ENCODE measurements at places on chromosomes 2 and 18.

DNA sequence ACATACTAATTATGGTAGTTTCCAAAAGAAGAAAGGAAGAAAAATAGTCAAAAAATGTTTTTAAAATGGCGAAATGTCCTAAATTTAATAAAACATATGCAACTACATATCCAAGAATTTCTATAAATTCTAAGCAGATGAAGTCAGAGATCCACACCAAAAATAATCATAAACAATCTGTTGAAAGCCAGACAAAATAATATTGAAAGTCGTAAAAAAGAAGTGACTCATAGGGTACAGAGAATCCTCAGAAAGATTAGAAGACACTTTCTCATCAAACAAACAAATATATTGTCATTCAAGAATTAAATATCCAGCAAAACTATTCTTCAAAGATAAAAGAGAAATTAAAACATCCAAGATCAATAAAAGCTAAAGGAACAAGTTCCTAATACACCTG is 281.4 kb upstream of the ZNF804A start:
- DNase-seq = no peak

DNA sequence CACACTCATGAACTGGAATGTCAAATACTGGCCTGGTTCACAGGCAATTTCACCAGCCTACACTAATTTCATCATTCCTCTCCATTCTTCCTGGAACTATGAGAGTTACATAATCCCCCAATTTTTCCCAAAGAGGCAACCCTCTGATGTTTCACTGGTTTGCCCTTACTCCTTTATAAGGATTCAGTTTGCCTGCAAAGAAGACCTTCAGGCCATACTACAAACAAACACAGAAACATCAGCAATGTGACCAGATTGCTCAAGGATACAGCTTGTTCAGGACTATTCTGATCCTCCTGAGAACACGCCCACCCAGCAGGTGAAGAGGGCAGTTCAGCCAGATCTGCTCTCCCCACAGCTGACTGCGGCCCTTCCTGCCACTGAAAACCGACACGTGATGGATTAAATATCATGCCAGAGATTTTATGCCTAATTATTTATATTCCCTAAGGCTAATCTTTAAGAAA is 215.5 kb downstream of the ETAA1 start:
- DNase-seq = no peak

DNA sequence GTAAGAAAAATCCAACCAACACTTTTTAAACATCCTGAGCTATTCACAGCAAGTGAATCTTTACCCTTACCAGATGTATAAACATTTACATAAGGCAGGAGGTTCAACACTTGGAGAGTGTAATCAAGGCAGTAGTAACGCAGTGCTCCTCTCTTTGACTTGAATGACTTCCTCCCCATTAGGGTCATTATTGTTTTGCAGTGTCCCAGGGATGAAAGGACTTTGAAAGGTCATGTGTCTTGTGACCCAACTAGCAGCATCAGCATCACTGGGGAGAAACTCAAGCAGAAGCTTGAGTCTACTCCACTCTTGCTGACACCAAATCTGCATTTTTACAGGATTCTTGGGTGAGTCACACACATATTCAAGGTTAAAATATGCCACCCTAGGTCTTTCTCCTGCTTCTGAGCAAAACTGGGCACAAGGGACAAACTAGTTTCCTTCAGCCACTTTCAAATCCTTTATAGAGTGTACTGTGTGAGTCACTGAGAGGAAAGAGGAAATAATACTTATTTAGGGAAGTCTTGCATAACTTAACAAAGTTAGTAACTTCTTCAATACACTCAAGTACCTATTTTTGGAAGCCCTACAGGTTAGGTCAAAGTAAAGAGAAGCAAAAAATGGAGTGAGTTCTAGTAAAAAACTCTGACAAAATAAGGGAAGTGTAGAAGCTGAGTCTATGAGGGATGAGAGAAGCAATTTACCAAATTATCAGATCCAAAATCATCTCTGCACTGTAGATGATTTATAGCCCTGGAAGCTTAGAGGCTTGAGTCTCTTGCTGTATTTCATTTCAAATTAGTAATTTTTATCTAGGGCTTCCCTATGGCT is 51.0 kb upstream of the EML4 start:
- DNase-seq = no peak

- no peak for DNase-seq
Measured at GRCh38 chr18:6624661-6625311, 104.7 kb upstream of the ARHGAP28 start.

DNA sequence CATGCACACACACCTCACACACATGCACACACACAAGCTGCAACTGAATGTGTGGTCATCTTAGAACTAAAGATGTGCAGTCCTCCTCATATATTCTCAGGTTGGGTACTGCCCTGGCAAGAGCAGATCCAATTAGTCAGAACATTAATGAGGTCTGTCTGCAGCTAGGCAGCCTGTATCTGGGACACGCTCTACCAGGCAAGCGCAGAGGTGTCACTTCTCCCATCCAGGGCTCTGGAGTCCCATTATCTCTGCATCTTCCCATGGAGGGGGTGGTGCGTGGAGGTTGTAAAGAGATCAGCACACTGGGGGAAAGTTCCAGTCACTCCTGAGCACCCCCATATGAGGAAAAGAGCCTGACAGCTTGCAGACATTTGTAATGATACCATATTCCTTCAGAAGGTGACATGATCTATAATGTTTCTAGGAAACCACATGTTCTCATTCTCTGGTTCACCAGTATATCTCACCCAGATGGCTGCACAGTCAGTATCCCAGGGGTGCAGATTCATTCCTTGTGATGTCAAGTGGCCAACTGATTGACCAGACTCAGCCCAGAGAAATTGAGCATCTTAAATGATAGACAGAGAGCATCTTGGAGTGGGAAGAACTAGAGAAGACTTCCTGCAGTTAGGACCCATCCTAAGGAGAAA is 95.4 kb downstream of the RTN4 start:
- no peak for DNase-seq

- no peak for DNase-seq
Measured at GRCh38 chr2:206245265-206245672, 29.2 kb upstream of the ZDBF2 start.

DNA sequence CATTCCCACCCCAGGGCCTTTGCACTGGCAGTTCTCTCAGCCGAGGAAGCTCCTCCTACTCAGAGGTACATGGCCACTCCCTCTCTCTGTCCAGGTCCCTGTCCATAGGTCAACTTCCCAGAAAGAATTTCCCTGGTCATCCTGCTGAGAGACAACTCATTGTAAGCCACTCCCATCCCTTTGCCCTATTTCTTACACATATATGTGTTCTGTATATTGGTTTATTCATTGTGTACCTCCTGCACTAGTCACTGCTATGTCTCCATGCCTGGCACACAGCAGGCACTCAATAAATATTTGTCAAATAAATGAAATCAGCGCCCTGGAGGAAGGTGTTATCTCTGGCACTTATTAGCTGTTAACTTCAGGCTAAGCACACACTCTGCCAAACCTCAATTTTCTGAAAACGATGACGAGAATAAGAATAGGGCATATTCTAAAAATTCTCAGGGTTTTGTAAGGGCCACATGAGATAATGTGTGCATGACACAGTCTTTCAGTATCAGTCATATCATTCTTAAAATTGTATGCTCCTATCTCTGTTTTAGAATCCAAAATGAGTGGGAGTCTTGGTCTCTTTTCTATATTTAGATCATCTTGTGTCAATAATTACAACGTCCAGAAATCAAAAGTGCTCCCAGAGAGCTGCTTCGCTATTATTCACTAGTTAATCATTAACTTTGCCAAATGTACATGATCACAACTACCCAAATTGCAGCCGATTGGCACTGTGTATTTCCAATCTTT is 198.0 kb downstream of the ALK start:
- DNase-seq = no peak

DNA sequence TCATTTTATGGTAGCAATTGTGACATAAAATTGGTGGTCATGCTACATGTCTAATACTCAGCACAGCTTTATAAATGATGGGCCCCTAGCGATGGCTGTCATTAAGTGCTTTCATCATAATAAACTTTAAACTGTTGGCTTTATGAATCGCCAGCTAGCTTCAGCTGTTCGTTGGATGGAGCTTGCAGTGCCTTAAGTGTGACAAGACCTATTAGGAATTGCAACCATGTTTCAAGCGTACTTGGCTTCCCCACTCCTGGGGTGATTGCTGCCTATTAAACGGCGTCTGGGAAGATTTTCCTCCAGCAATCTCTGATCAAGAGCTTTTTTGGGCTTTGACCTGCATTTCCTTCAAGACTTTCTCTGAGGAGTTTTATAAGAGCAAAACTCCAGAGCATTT is 164.5 kb upstream of the SIX3 start:
- no peak for DNase-seq

- DNase-seq = no peak
Measured at GRCh38 chr2:40208463-40208862, 243.4 kb downstream of the SLC8A1 start.

GRCh38 chr2:85806358-85807118 is 52.7 kb downstream of the ATOH8 start:
- DNase-seq = no peak

- no peak for DNase-seq
Measured at GRCh38 chr2:127864877-127865276, 6.9 kb upstream of the POLR2D start.

DNA sequence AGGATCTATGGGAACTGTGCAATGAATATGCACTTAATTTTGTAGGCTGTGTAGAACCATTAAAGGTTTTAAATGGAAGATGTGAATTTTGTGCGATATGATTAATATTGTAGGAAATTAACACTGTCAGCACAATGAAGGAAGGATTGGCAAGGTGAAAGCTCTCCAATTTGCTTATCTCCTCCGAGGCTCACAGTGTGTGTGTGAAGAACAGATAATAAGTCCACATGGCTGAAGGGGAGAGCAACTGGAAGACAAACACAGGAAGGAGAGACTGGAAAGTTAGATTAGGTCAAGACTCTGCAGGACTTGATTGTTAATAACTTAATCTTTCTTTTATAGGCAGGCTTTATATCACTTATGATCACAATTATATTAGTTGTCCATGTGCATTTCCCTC is 269.7 kb upstream of the VRK2 start:
- DNase-seq = no peak

DNA sequence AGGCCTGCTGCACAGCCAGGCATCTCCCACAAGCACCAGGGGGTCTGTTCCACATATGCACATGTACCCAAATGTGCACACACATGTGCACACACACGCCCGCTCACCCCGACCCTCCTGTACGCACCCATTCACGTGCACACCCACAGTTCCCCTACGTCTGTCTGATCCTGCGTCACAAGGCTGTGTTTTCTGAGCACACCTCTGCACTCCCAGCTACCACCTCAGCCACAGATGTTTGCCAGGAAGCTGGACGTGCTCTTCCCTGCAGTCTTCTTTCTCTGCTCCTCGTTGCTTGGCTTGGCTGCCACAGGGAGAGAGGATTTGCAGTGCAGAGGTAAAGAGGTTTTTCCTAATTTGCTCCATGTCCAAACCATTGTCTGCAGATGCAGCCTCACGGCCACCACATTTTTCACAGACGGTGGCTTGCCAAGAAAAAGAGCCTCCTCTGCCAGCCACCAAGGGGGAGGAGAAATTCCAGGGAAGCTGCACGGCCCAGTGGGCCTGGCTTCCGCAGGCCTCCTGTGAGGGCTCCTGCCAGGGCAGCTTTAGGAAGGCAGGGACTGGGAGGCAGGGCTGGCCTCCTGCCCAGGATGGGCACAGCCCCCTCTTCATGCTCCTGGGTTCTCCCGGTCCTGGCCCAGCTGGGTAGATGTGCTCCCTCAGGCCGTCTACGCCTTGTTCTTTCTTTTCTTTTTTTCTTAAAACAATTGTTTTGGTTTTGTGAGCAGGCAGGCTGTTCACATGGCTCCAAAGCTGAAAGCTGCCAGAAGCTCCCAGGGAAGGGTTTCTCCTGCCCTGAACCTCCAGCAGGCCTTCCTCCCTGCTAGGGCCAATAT is 29.3 kb upstream of the HS6ST1 start:
- no peak for DNase-seq

DNA sequence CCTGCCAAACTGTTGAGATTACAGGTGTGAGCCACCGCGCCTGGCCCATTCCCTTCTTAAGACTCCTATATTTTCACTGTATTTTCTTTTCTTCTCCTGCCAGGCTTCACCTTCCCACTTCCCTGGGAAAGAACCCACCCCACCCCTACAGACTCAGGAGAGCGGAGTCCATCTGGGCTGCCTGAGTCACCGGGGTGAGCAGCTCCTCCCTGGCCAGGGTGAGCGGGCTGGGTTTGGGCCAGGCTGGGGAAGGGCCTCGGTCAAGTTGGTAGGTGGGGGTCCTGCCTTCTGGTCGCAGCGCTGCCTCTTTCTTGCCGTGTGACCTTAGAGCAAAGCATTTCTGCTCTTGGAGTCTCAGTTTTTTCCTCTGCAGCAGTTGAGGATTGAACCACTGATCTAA is 2.1 kb upstream of the GAREM2 start:
- DNase-seq = no peak

DNA sequence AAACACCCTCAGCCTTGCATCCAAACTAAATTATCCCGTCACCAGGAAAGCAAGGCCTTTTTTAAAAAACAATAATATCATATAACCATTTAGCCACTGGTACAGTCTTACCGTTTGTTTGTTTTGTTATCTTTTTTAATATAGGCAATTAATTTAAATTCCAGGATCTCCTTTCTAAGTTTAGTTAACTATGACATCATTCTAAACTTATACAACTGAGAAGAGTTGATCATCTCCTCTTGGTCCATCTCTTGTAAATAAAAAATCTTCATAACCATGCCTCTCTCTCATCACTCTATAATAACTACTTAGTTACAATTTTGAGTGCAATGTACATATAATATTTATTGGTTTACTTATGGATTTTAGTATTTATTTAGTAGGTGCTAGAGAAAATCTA is 46.2 kb downstream of the RND3 start:
- DNase-seq = no peak

- DNase-seq = no peak
Measured at GRCh38 chr2:18410543-18410942, 149.9 kb downstream of the RDH14 start.

DNA sequence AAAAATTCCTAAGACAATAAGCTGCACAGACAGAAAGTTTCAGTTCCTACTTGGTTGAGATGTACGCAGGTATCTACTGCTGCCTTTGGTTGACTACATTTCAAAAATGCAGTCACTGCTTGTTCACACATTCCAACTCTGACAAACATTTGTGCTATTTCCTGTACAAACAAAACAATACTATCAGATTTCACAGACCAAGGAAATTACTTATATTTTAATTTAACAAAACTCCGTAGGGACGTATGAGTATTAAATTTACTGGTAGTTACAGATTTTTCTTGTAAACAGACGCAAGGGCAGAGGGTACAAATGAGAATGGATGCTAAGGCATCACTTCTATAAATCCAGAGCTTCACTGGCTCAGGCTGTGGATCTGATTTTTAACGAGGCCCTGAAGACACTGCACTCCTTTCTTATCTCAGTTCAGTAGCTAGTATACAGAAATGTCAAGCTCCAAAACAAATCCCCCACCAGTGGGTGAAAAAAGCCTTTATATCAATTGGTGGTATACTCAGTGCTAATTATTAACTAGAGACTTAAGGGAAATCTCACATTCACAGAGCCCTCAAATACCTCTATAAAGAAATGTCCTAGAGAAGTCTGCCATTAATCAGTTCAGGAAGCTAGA is 31.7 kb upstream of the TTC32 start:
- no peak for DNase-seq

DNA sequence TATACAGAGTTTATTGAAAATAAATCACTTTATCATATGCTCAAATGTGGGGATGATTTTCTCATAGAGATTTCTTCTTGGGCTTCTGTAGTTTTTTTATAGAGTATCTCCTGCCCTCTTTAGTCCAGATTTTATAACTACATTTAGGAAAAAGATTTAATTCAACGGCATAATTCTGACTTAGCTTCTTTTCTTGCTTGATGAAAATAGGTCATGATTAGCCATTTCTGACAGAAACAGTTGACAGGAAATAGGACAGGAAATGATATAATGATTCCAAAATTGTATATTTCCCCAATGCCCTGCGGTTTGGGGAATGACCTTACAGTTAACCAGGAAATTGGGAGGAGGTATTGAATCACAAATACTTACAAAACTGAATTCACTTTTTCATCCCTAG is 1531.9 kb upstream of the ACVR2A start:
- DNase-seq = no peak

All from central memory CD8-positive, alpha-beta T cell (primary cell).